Activated naive CD4-positive, alpha-beta T cell (primary cell): ENCODE measurements at places on chromosomes 7 and 10.

DNA sequence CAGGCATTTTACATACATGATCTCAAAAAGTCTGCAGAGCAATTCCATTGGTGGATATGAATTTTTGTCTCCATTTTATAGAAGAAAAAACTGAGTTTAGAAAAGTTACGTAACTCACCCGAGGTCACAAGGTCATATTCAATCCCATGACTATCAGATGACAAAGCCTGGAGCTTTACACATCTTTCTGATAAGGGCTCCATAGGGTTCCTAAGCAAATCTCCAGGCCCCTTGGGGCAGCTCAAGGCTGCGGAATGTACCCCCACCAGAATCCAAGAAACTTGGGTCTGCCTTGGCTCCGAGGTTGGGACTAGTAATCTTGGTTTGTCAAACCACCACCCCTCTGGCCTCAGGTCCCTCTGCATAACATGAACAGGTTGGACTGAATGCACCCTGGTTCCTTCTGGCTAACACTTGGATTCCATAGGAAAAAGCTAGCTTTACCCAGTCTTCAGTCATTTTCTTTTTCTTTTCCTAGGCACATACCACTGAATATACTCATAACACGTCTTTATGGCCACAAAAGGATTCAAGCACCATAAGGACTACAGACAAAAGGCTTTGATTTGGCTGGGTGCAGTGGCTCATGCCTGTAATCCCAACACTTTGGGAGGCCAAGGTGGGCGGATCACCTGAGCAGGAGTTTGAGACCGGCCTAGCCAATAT is 55.5 kb downstream of the PIP4K2A start:
- no peak for DNase-seq

DNA sequence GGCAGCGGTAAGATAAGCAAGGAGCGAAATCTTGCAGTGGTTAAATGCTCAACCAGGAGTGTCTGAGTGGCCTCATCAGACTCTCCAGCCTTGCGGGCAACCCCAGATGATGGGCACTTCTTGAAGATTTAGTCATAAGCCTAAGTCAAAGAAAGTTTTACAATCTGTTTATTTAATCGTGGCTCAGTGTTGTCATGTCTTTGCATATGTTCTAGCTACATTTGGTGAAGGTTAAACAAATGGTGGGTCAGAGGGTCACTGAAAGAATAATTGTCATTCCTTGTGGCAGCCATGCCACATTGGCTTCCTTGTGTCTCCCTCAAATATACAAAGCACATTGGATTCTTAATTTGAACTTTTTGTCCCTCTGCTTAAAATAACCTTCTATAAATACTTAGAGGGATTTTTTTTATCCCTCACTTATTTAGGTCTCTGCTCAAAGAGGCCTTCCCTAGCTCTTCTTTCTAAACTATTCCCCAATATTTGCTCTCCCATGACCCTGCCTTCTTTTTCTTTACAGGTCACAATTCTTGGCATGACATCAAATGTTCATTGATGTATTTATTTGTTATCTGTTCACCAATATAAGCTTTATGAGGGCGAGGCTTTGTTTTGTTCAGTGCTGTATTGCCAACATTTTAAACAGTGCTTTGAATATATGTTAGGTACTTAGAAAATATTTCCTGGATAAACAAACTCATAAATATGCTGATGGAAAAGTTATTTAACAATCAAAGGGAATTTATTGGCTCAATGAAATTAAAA is 68.7 kb downstream of the NEUROD6 start:
- DNase-seq = no peak

GRCh38 chr7:38051786-38052185 is 126.3 kb upstream of the STARD3NL start:
- no peak for DNase-seq

GRCh38 chr10:3330663-3331062 is 158.1 kb upstream of the PITRM1 start:
- DNase-seq = no peak

DNA sequence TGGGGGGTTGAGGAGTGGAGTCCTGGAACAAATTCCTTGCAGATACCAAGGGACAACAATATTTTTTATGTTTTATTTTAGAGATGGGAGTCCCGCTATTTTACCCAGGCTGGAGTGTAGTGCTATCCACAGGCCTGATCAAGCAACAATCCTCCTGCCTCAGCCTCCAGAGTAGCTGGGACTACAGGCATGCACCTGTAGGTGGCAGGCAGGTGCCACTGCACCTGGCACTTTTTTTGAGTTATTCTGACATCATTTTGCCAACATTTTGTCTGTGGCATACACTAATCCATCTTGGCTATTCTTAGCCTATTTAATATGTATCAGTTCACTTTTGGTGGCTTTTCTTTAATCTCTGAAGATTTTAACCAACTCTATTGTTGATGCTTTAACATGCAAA is 317.8 kb upstream of the MTPN start:
- DNase-seq = no peak
